ENCODE measurements at places on chromosomes 2 and 18.
A peak's percentile ranks its signal among the peaks of the same experiment; 100 is the strongest.

- DNase-seq, result no peak
Measured at GRCh38 chr2:161049559-161049958, 110.7 kb upstream of the TANK start.

GRCh38 chr2:126482582-126483464 lies 173.1 kb upstream of the GYPC start:
- no peak for DNase-seq

DNA sequence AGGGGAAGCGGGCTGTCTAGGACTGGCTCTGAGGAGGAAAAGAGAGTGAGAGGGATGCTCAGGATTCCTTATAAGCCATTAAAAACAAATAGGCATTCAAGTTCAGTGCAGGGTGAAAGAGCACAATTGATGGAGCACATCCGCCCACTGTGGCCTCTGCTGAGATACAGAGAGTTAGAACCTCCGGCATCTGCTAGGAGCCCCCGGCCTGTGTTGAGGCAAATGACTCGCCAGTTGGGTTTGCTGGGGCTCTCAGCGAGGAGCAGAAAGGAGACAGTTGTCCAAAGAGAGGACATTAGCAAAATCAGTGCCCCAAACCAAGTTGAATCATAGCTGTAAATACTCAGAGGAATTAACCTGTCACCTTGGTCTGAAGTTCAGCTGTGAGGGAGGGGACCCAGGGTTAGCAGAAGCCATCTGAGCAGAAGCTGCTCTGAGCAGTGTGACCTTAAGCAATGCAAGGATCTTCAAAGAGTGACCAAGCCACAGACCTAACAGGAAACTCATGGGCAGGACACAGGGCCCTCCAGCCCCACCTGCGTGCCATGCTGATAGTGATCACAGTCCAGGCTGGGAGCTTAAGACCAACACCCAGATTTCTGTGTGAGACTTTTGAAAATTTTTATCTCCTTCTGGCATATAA lies 23.3 kb upstream of the IL18RAP start:
- no peak for DNase-seq

DNA sequence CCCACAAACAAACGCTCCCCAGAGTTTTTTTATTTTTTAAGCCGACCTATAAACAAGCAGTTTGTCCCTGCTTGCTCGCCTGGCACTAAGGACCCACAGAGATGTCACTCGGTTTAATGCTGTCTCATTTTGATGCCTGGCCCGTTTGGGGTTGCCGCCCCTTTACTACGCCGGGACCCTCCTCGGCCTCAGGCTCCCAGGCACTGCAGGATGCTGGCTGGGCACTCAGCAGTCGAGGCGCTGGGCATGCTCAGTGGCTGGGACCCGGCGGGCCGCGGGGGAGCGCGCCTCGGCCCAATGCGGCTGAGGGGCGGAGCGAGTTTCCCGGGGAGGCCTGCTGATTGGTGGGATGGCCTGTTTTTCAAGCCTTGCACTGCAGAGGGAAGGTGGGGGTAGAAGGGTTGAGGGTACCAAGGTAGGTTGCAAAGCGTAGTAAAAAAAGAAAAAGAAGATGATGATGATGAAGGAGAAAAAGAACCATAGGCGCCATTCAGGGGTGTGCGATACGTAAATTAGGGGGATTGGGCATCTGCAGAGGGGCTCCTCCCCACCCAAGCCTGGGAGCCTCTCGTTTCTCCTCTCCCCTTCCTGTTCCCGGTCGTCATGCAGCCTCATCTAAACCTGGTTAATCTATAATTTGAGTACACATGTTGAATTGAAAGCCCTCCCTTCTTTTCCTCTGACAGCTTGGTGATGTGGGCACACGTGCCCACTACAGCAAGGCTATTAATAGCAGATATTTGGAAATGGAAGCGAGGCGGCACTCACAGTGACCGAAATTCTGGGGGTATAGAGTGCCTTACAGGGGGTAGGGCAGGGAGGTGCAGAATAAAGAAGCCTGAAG lies 1.5 kb upstream of the IRS1 start:
- peak; percentile 90 for DNase-seq

GRCh38 chr2:119760237-119760955 lies 674 bp downstream of the PTPN4 start:
- no peak for DNase-seq

DNA sequence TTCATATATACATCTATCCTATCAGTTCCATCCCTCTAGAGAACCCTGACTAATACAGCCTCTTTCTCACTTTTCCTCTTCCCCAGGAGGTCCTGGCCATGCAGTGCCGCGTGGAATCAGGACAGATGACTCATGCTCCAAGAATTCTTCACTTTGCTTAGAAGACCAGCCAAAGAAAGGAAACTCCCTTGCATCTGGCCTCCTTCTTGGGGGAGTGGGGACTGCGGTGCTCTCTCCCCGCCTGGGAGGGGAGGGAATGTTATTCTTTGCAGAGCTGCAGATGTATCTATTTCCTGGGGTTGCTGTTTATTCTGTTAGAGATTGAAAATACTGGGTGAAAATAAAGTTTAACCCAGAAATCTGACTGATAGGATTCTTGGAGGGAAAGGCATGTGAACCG lies 111.5 kb upstream of the SH3BP4 start:
- no peak for DNase-seq

DNA sequence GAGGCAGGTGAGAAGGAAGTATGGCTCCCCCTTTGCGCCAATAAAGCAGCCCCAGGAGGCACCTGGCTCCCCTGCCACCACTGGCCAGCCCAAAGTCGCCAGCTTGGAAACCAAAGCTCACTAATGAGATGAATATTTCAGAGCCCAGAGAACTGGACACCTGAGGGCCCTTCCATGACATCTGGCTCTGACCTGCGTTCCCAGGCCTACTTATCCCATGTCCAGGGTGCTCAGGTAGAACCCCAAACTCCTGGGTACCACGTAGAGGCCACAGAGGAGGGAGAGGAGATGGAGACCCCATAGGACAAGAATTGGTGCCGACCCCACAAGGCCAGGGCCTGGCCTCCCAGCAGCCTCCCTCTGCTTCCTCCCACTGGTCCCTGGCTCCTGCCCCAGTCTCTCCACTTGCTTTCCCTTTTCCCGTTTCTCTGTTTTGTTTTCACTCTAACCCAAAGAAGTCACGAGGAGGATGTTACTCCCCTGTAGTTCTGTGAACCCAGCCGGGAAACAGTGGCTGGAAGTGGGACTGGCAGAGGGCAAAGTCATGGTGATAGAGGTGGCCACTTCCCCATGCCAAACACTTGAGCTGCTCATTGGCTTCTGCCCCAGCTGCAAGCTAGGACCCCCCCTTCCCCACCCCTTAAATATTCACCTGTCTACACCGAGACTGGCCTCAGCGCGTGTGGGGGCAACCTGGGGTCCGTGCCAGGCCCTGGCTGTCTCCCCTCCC lies 820 bp downstream of the TMBIM1 start:
- peak; percentile 64 for DNase-seq

GRCh38 chr2:170530803-170531564 lies 184.2 kb upstream of the SP5 start:
- no peak for DNase-seq

DNA sequence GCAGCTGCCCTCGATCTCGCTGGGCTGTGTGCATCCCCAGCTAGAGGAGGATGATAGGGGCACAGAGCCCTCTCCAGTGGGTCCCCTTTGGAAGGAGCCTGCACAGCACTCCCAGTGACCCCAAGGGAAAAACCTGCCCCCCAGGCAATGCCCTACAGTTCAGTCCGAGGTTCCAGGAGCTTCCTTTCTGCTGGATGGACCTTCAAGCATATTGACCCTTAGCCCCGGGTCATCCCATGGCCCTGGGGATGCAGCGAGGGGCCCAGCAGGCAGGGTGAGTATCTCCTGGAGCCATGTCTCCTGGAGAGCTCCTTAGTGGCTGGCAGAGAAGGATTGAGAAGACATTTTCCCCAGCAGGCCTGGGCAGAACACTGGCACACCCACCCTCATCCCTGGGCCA lies 45.4 kb upstream of the CTDP1 start:
- DNase-seq, result no peak

DNA sequence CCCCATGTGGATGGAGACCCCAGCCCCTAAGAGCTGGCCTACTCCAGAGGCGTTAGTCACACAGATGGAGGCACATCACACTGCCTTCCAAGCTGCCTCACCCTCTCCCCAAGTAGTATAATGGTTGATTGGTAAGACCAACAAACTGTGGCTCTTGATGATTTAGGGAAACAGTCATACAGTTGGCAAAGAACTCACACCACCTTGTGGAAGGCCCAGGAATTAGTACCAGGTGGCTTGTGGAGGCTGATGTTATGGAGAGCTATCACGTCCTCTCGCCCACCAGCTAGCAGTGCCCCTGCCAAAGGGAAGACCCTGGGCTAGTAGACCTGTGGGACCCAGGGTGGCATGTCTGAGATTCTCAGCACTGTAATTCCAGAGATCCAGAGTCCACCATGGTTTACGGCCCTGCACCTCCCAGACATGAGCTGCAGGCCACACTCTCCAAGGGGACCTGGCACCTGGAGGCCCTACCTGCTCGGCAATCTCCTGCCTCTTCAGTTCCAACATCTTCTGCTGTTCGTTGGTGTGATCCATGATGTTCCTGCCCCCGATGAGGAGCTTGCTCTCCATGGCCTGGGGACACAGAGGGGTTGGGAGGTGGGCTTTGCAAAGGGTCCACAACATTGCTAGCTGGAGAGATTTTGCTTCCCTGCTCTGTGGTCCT lies 26.3 kb downstream of the KIF3C start:
- DNase-seq, result no peak

DNA sequence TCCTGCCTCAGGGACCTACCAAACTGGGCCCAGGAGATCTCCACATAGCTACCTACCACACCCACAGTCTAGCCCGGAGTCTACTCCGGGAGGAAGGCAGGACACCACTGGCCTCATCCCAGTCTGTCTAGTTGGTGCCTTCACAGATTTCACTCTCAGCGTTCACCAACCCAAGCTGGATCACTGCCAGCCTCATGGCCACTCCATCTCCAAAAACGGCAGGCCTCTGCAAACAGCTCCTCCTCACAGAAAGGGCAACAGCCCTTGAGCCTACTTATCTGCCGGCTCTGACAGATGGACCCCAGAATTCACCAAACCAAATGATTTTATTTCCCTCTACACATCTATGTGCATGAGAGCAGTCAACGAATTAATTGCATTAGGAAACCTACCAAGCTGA lies 61.3 kb downstream of the NCKAP5 start:
- no peak for DNase-seq

Data from hippocampal formation (tissue), 2 donors.